Testis (tissue), 5 donors: ENCODE measurements at places on chromosomes 2 and 18. TPM values are rescaled to one million over a fixed set of nuclear protein-coding genes. Genes with fewer than 3 reads are reported as not detected.

GRCh38 chr2:207155516-207156444 is 10.0 kb downstream of the KLF7 start:
- no peak for DNase-seq

Gene CYRIA
- 2.6 TPM for total RNA-seq

Gene HMSD
- 0.39 TPM for total RNA-seq

GRCh38 chr18:55404832-55405465 is 183.0 kb downstream of the TCF4 start:
- DNase-seq: no peak

DNA sequence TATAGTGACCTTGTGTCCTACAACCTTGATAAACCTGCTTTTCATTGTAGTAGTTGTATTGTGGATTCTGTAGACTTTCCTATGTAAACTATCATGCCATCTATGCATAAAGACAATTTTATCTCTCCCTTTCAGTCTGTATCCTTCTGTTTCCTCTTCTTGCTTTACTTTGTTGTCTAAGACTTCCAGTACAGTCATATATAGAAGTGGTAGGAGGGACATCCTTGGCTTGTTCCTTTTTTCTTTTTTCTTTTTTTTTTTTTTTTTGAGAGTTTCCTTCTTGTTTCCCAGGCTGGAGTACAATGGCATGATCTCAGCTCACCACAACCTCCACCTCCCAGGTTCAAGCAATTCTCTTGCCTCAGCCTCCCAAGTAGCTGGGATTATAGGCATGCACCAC is 39.7 kb downstream of the UBE2F start:
- no peak for DNase-seq

GRCh38 chr18:63867368-63868125 is 20.0 kb upstream of the SERPINB2 start:
- DNase-seq: no peak

DNA sequence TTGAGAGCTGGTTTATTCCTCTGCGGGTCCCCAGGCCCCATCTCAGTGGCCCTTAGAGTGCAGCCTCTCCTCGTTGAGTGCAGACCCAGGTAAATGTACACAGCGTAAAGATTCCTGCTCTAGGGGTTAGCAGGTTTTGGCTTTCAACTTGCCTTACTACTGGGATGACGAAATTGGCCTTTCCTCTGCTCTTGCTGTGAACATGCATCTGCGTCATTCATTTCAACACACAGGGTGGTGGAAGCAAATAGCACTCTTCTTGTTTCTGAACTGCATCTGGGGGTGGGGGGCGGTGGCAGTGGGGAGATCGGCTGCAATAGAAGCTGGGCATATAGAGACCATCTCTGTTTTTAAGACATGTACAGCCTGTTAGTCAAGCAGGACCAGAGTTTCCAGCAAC is 16.5 kb upstream of the SLC16A14 start:
- DNase-seq: no peak

Gene SLC40A1
- total RNA-seq: 58.7 TPM

Gene GTF3C2
- total RNA-seq: 91.3 TPM

Gene SERPINB7
- total RNA-seq: not detected

- DNase-seq: no peak
Observed at GRCh38 chr2:50783111-50783510, 248.8 kb downstream of the NRXN1 start.

- DNase-seq: no peak
Observed at GRCh38 chr18:11859903-11860407, 8.7 kb downstream of the CHMP1B start.

- DNase-seq: no peak
Observed at GRCh38 chr2:147860009-147860408, 15.2 kb downstream of the ACVR2A start.

GRCh38 chr2:241316825-241317224 is 1.1 kb downstream of the SEPTIN2 start:
- DNase-seq: no peak

DNA sequence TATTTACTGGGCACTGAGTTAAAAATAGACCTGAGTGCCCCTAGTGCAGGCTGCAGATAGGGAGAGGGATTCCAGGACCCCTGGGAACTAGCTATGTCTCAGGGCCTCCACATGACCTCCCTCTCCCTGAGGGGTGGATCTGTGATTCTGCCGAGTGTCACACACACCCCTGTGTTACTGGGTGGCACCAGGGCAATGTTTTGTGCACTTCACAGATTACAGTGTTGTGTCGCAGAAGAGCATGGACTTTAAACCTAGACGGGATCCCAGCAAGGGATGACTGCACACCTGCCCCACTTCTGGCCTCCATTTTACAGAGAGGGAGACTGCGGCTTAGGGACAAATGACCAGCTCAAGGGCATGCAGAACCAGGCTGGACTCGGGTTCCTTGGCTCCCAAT is 65.6 kb downstream of the ZFP36L2 start:
- DNase-seq: no peak
